LHCN-M2 (cell line): ENCODE measurements at places on chromosomes 5 and 9.

- no peak for DNase-seq
These were observed 78.4 kb downstream of the MTRR start for GRCh38 chr5:7947301-7947700.

- no peak for DNase-seq
These were observed 5.6 kb downstream of the FAM221B start for GRCh38 chr9:35822926-35823325.

GRCh38 chr9:21751998-21752397 lies 50.4 kb upstream of the MTAP start:
- no peak for DNase-seq

- DNase-seq = no peak
These were observed 199.9 kb downstream of the ADAMTS12 start for GRCh38 chr5:33691856-33692255.

GRCh38 chr9:3193791-3194190 lies 332.0 kb downstream of the RFX3 start:
- DNase-seq = no peak

GRCh38 chr5:113057557-113057984 lies 81.0 kb downstream of the DCP2 start:
- DNase-seq = no peak

GRCh38 chr5:110134963-110135935 lies 445.5 kb downstream of the MAN2A1 start:
- DNase-seq = no peak

DNA sequence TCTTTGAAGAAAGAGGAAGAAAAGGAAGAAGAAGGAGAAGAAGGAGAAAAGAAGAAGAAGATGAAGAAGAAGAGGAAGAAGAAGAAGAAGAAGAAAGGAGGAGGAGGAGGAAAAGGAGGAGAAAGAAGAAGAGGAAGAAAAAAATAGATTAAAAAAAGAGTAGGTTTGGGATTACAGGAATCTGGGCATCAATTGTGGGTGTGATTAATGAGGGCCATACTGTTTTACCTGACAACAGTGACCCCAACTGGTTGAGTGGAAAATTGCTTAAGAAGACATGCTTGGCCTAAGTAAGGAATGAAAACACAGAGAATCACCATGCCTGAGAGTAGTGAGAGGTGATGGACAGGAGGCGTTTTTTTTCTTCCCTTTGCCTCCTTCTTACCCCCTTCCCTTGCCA lies 114.6 kb downstream of the FAM170A start:
- peak; percentile 38 for DNase-seq

DNA sequence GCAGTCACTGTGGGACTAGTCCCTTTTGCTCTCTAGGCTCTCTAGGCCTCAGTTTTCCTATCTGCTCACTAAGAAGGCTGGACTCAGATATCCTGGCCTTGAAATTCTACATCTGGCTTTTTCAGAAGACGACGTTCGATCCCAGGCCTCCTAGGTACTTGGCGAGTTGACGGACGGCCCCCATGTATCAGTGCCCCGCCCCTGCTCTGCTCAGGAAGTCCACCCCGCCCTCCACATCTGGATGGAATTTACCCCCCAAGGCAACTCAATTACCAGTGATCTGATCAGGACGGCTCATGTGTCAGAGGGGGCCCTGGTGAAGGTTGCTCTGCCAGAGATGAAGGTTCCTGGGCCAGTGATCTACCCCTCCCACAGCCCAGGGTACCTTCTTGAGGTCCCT lies 44.1 kb upstream of the SYNPO start:
- DNase-seq = no peak

GRCh38 chr9:97412626-97413385 lies 910 bp downstream of the TDRD7 start:
- no peak for DNase-seq

- DNase-seq = no peak
These were observed 82.7 kb downstream of the EGFLAM start for GRCh38 chr5:38341056-38341455.

GRCh38 chr9:137190315-137190856 lies 1.9 kb downstream of the SSNA1 start:
- DNase-seq = no peak
